ENCODE measurements at places on chromosomes 11 and 22.

GRCh38 chr11:77999446-78000030 is 5.1 kb upstream of the INTS4 start:
- DNase-seq, result no peak

GRCh38 chr11:9639099-9639498 is 24.8 kb upstream of the SWAP70 start:
- no peak for DNase-seq

- DNase-seq, result no peak
Observed at GRCh38 chr11:119691020-119691666, 37.9 kb downstream of the NECTIN1 start.

DNA sequence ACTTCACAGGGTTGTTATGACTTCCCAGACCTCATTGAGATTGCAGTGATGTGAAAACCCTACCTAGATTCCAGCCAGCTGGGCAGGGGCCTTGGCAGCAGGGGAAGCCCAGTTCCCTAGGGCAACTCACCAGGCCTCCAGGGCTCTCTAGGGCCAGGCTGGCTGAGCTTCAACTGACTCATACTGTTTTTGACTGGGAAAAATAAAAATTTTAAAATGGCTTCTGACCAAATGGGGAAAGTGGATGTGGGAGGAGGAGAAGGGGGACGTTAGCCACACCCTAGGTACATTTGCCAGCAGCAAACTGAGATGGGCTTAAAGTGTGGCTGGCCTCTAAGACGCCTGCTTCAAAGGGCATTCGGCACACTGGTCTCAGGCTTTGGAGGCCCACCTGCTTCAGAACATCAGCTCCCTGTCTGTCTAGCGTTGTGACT is 39.0 kb downstream of the BMAL1 start:
- no peak for DNase-seq

- DNase-seq, result no peak
Observed at GRCh38 chr11:8273287-8273686, 9.6 kb upstream of the LMO1 start.

- no peak for DNase-seq
Observed at GRCh38 chr11:103929170-103929903, 107.1 kb upstream of the DDI1 start.
